ENCODE measurements at places on chromosomes 3 and 15.

DNA sequence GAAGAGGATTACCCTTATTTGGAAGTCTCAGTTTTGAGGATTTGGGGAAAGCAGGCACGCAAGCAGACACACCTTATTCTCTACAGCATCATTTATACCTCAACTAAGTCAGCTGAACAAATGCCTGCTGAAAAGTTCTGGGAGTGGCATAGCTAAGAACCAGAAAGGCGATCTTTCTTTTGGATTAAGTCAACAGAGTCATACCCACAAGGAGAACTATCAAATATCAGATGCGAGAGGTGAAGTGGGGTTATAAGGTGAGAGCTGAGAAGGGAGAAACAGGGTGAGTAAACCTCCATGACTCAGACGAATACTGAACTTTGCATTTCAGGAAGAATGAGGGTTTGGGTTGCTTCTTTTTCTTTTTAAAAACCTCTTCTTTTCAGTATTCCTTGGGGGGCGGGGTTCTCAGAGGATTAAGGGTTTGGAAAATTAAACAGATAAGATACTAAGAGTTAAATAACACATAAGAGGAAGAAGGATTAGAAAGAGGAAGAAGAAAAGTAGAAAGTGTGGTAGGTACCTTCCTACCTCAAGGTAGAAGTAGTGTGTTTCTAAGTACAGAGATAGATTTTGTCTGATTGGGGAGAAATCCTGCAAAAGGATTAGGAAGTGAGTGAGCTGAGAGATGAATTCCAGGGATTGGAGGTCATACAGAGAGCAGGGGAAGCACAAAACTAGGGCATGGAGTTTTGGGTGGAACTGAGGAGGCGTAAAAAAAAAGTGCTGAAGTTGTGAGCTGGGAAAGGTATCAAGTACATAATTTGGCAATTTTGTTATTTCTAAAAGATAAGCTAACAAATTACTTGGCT lies 41.3 kb upstream of the ICE2 start:
- no peak for DNase-seq

GRCh38 chr3:62171789-62172188 lies 201.6 kb downstream of the FEZF2 start:
- no peak for DNase-seq

DNA sequence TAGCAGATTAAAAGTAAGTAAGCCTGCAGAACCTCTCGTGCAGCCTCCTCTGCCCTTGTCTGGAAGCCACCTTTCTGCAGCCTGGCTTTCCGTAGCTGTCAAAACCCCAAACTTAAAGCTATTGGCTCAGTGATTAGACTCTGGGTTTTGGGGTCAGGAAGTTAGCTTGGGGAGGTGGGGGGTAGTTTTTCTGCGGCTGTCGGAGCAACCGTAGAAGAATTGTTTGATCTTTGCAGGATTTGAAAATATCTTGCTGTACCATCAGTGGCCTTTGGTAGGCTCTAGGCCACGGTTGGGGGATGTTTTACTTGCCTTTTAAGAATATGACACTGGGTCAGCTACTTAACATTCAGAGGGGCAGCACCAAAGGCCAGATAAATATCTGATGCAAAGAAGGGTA lies 88.4 kb upstream of the RASGRP1 start:
- no peak for DNase-seq

DNA sequence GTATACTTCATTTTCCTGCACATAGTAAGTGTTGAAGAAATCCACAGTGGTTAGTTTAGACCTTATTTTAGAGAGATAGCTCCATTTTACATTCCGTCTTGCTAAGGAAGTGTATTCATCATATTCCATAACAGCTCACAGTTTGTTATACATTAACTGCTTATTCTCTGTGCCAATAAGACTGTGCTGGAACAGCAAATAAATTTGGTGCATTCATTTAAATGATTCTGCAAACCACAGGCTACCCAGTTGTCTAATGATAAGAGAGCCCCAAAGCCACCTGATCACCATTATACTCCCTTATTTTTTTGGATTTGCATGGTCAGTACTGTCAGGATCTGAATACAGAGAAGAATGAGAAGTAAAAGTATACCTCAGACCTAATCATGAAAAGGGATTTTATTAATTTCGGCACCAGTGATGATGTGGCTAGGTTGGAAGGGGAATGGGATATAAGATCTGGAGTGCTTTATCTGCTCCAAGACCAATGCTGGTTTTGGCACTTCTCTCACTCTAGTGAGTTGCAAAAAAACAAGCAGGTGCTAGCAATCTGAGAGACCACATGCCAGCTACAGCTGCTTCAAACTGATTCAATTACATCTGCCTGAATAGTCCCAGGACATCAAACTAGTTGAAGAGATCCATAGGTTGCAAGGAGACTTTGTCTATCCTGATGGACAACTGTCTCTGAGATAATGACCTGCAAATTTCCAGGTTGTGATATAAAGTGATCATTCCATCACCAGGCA lies 254.8 kb downstream of the ZBTB20 start:
- no peak for DNase-seq

DNA sequence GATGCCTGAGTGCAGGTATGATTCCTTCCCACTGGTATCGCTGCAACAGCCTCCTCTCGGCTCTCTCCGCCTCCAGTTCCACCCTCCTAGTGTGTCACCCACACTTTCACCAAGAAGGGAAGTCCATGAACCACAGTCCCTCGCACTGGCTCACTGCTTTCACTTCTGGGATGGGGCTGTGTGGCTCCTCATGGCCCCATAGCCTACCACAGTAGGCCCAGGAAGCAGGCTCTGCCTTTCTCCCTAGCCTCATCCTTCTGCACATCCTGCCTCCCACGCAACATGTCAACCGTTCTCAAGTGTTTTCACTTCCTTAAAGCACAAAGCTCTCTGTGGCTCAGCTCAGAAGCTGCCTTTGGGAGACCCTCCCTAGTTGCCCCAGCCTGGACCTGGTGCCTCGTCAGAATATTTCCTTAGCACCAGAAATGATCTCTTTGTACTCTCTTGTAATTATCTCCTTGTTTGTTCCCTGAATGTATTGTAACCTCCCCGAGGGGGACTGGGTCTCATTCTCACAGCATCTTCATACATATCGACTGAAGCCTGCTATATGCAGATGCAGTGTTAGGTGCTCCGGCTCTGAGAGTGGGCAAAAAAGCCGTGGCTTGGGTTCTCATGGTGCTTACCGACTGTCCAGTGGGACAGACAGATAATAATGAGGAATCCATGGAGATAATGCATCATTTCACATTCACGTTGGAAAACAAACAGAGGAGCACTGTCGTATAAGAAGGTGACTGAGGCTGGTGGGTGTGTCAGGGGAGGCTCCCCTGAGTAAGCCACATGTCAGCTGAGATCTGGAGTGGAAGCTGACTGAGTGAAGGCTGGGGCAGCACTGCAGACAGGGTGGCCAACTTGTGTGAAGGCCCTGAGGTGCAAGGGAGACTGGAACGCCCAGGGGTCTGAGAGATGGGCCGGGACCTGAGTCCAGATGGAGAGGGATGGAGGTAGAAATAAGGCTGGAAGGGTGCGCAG lies 107.1 kb downstream of the DGKG start:
- no peak for DNase-seq

GRCh38 chr3:6737630-6738029 lies 123.3 kb upstream of the GRM7 start:
- no peak for DNase-seq

DNA sequence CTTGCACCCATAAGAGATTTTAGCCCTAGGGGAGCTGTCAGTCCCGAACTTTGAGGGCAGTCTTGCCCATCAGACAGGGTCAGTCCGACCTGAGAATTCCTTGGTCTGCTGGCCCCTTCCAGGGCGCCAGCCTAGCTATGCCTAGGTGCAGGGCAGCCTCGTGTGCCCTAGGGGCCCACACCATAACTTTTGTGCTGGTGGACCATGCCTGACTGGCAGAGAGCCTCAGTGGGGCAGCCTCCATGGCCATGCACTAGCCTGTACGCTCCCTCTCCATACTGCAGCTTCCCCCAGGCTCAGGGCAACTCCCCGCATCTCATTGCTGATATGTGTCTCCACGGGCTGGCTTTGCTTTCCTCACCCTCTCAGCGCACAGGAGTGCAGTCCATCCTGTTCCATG lies 835.8 kb upstream of the ALCAM start:
- no peak for DNase-seq

- DNase-seq: no peak
Measured at GRCh38 chr3:141114816-141115460, 63.8 kb downstream of the SPSB4 start.

- DNase-seq: no peak
Measured at GRCh38 chr3:172148241-172148640, 108.9 kb downstream of the FNDC3B start.
